ENCODE measurements at places on chromosomes 7 and 10.

GRCh38 chr7:30852744-30853288 lies 58.8 kb upstream of the AQP1 start:
- no peak for DNase-seq

DNA sequence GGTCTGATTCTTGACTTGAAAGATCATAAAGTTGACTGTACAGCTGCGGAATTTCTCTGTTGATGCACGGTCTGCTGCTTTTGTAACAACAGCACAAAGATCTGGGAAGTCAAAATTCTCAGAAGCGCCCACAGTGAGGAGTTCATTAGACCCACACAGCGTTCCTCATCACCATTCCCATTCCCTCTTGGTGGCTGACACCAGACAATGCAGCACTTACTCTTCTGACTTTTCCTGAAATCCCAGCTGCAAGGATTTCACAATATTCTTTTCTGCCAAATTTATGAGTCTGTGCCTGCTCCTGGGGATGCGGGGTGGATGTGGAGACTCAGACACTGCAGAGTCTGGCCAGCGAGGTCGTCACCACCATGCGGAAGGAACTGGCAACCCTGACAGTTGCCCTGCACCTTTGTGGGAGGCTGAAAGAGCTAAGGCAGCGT lies 233.9 kb downstream of the FANK1 start:
- DNase-seq, result no peak

DNA sequence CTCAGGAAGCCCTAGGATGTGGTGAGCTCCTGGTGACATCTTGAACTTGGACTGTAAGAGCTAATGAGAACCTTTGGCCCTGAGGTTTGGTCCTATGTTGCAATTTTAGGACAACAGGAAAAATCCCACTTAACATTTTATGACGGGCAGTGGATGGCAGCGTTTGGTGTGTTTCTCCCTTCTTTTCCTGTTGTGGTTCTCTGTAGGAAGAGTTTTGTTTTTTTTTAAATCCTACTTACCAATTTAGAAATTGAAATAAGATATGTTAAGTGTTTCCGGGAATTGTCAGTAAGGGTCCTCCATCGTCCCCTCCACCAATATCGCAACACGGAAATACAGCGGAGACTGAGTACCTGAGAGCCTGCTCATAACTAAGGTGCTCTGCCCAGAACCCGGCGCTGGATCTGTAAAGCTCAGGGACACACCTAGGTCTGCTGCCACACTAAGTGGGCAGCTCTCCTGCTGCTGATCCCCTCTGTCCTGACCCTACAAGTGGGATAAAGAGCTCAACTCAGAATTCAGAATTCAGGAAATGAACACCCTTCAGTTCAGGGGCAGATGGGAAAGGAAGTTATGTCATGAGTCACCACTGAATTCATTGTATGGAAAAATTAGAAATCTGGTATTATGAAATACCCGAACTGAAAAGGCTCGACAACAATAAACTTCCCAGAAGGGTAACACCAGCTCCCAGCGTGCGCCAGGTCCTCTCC lies 9.1 kb upstream of the PROSER2 start:
- DNase-seq, result no peak

DNA sequence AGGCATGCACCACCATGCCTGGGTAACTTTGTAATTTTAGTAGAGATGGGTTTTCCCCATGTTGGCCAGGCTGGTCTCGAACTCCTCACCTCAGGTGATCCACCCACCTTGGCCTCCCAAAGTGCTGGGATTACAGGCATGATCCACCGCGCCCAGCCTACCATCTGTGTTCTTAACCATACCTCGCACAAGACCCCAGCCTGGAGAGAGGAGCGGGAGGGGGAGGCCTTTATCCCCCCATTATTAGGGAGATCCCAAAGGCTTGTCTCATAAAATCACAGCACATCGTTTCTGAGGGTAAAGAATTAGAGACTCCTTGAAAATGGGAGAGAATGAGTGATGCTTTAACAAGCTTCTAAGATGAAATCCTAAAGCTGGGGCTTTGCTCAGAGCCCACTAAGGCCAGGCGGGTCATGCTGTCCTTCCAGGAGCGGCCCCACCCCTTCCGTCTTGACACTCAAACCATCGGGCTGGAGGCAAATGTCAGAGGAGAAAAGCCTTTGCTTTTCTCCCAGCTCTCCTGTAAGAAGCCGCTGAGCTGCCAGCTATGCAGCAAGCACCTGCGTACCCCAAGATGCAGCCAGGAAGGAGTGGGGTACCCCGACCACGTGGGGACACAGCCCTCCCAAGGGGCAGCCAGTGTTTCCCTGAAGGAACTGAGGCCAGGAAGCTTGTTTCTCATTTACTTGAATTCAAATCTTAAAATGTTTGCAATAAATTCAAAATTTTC lies 339.7 kb downstream of the PTPRN2 start:
- DNase-seq, result no peak

DNA sequence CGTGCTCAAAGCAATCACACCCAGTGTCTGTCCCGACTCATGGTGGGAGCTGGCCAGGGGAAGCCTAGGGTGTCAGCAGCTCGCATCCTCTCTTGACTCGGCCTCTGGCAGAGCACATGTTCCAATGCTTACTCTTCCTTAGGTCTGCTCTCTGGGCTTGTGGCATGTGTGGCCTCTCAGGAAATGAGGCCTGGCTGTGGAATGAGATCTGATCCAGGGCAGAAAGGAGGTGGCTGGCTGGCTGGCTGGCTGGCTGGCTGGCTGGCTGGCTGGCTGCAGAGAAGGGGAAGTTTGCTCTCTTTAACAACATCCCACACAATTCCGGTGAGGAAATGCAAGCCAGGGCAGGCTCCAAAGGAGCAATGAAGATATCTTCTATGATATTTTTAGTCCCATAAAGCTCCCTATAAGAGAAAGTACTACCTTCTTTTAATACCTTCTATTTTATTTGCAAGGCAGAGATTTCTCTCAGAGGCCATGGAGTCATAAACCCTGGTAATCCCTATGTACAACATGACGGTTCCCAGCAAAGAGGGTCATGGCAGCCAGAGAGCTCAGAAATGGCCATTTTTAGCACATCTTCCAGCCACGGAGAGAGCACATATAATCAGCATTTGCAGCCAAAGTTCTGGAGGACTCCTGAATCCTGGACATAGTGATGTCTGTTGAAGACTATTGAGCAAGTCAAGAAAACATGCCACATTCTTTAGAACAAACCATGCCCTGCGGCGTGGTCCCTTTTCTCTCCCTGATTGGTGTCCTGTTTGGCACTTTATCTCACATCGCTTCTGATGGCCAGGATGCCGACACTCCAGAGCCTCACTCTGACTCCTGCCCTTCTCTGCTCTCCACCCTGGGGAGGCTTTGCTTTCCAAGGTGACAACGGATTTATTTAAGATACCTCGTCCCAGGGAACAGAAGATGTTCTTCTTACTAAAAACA lies 153.7 kb downstream of the FANK1 start:
- no peak for DNase-seq
